D721Med (cell line): ENCODE measurements at places on chromosomes 5 and 9.

GRCh38 chr9:136220017-136220729 is 15.2 kb upstream of the LHX3 start:
- no peak for DNase-seq

DNA sequence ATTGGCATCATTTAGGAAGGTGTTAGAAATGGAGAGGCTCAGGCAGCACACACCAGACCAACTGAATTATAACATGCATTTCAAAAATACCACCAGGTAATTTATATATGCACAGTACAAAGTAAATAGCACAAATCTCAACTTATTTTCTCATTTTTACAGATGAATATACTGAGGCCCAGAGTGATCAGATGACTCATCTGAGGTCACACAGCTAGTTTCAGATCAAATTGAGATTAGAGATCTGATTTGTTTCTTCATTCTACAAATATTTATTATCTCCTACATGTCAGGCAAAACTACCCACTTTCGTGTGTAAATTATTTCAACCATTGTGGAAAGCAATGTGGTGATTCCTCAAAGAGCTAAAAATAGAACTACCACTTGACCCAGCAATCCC is 507.1 kb downstream of the TLE4 start:
- DNase-seq, result no peak

- no peak for DNase-seq
Observed at GRCh38 chr9:129343424-129344375, 165.6 kb upstream of the IER5L start.

DNA sequence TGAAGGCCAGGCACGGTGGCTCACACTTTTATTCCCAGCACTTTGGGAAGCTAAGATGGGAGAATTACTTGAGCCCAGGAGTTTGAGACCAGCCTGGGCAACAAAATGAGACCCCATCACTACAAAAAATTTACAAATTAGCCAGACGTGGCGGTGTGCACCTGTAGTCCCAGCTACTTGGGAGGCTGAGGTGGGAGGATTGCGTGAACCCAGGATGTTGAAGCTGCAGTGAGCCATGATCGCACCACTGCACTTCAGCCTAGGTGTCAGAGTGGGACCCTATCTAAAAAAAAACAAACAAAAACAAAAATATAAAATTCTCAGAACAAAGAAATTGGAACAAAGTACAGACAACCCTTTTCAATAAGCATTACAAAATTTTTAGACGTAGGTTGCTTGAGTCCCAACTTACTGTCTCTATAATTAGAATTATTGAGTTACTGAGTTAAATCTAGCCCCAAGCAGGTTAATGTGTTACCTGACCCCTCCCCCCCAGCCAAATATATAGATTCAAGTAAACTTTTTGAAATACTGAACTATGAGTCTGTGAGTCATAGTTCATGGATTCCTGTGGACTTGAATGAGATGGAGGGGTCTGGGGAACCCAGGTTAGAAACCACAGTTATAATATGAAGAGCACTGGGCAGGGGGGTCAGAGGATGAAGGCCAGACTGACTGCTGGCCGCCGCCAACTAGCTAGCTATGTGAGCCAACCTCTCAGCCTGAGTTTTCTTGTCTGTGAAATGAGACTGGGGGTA is 173.1 kb downstream of the AOPEP start:
- DNase-seq, result no peak

DNA sequence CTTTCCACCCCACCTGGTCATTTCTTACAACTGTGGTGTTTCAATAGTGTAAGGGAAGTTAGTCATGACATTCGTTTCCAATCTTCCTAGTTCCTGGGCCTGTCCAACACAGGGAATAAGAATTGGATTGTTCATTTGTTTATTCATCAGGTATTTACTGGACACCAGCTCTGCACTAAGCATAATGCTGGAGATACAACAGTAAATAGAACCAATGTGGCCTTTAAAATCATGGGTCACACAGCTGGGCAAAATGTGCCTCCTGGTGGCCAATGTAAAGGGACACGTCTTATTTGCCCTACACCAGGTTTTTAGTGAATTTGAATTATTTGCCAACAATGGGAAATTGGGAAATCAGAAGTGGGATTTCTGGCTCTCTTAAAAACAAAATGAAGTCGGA is 10.4 kb downstream of the ABLIM3 start:
- no peak for DNase-seq

DNA sequence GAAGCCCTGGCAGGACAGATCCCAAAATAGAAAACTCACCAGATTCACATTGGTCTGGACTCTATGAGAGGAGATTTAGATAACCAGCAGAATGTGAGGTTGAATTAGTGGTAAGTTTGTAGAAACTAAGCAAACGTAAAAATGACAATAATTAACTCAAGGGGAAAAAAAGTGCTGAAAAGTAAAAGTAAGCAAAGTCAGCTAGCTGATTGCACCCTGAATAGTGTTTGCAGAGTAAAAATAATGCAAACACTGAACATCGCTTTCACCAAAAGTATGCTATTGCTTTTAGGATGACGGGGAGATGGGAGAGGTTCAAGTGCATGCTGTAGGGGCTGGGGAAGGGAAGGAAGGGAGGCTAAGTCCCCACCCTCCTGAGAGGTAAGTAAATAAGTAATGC is 92.5 kb upstream of the RARS1 start:
- DNase-seq, result no peak
